ENCODE measurements at places on chromosomes 16 and 17.

- no peak for DNase-seq
These were observed 1.5 kb downstream of the CRHR1 start for GRCh38 chr17:45785480-45786193.

DNA sequence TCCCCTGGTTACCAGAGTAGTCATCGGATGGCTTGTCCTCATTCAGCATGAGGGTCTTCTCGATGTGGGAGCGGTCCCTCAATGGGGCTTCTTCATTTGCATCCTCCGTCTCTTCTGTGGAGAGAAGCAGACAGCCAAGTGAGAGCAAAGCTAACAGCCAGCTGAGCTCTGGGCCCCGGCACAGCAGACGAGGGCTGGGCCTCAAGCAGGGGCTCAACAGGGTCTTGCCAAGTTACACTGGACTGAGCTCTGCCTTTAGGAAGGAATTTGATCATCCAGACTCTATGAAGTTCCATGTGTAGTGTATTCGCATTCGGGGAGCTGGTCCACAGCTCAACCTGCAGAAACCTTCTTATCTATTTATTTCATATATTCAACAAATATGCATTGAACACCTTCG, 37.4 kb downstream of the SRL start:
- no peak for DNase-seq

- no peak for DNase-seq
These were observed 5.9 kb downstream of the AXIN1 start for GRCh38 chr16:346587-346986.

DNA sequence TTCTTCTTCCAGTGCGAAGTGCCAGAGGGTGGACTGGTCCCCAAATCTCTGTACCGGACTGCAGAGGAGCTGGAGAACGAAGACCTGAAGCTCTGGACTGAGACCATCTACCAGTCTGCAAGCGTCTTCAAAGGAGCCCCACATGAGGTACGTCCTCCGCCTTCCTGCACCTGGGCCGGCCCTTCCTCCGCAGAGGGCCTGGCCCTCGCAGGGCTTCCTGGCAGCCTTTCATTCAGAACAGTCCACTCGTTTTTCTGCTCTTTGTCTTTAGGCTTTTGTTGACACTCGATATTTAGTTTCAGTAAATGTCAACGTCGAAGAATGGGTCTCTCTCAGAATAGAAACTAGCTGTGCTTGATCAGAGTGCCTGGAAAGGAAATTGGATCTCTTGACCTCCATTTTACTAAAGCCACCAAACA, 68.6 kb downstream of the SEC14L1 start:
- DNase-seq: no peak

- DNase-seq: no peak
These were observed 109.4 kb downstream of the CMIP start for GRCh38 chr16:81553814-81554675.

All from AG09309 (cell line).